Cardiac septum (tissue), 1 donor: ENCODE measurements at places on chromosomes 13 and 19. TPM values are rescaled to one million over a fixed set of nuclear protein-coding genes. Genes with fewer than 3 reads are reported as not detected.

GRCh38 chr13:23639674-23640073 lies 69.5 kb downstream of the TNFRSF19 start:
- no peak for DNase-seq

- peak; percentile 54 for DNase-seq
These were observed 30.8 kb downstream of the WTIP start for GRCh38 chr19:34512254-34512822.

GRCh38 chr19:30183807-30184490 lies 188.2 kb upstream of the ZNF536 start:
- DNase-seq: no peak

- no peak for DNase-seq
These were observed 120.7 kb downstream of the ZNF429 start for GRCh38 chr19:21626091-21626490.

DNA sequence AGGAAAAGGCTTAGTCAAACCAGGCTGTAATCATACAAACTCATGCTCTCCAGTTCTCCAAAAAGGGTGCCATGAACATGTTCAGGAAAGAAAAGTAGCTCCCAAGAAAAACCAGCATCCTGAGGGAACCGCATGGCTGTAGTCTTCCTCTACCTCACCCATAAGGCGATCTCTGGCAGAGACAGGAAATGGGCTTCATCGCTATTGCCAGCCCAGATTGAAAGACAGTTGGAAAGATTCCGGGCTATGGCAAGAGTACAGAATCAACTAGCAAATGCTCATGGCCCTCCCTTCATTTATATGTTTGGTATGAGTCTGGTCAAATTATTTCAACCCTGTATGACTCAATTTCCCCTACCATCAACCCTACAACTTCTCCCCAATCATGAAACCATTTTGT lies 140.1 kb downstream of the LHFPL6 start:
- DNase-seq: no peak

GRCh38 chr13:51912091-51912490 lies 50.3 kb downstream of the CCDC70 start:
- no peak for DNase-seq

DNA sequence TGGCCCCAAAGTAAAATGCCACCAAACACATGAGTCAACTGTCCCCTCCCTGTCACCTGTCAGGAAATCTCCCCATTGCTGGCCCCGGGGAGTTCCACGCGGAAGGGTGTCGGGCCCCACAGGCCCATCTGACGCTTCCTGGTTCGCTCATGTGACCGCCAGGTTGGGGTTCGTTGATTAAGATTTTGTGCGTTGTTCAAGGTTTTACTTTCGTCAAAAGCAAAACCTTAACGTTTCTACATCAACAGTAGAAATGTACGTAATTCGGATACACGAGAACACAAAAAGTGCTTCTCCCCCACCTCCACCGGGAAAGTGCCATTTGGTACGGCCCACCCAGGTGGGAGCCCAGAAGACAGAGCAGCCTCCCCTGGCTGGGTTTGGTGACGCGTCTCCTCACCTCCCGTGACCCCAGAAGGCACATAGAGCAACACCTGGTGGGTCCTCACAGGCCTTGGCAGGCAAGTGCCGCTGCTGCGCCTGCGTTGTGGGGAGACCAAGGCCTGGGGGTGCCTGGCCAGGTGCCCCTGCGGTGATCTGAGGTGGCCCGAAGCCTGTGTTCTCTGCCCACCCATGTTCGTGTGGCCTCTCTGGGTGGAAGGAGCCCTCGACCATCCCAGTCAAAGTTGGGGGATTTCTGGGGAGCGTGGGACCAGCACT lies 161.6 kb downstream of the KDM4B start:
- no peak for DNase-seq

DNA sequence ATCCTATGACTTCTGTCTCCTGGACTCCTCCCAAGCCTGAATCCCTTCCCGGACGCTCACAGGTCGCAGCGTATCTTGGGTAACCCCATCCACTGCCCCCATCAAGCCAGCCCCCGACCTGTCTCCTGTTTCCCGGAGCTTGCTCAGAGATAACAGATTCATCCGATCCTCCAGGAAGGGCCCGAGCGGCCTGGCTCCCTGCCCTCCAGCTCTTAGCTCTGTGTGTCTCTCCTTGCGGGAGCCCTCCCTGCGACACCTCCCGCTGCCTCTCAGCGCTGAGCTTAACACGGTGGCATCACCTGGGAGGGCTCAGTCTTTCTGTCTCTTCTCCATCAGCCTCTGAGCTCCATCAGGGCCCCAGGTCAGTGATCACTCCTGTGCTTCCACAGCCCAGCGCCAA lies 4.3 kb upstream of the TMEM255B start:
- no peak for DNase-seq

GRCh38 chr13:70191034-70191433 lies 82.8 kb upstream of the KLHL1 start:
- no peak for DNase-seq

The ZNF491 gene
- 1.8 TPM for total RNA-seq

The MISP3 gene
- 7.9 TPM for total RNA-seq

The KRTDAP gene
- not detected for total RNA-seq

The RBM26 gene
- total RNA-seq: 28.8 TPM
